ENCODE measurements at places on chromosomes 12 and 14.
A peak's percentile ranks its signal among the peaks of the same experiment; 100 is the strongest.

- DNase-seq: peak; percentile 50
These were observed 12.2 kb downstream of the CLMN start for GRCh38 chr14:95307402-95308041.

DNA sequence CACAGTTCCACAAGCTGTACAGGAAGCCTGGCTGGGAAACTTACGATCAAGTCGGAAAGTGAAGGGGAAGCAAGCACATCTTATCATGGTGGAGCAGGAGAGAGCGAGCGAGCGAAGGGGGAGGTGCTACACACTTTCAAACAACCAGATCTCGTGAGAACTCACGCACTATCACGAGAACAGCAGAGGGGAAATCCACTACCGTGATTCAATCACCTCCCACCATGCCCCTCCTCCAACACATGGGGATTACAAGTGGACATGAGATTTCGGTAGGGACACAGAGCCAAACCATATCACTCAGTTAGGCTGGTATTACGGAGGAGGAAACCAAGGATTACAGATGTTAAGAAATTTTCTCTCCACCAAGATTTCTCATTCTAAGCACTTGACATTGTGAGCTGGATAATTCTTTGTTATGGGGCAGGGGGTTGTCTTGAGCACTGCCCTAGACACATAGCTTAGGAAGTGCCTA is 262.0 kb upstream of the G2E3 start:
- no peak for DNase-seq

GRCh38 chr12:1351926-1352325 is 242.5 kb downstream of the FBXL14 start:
- DNase-seq: no peak

DNA sequence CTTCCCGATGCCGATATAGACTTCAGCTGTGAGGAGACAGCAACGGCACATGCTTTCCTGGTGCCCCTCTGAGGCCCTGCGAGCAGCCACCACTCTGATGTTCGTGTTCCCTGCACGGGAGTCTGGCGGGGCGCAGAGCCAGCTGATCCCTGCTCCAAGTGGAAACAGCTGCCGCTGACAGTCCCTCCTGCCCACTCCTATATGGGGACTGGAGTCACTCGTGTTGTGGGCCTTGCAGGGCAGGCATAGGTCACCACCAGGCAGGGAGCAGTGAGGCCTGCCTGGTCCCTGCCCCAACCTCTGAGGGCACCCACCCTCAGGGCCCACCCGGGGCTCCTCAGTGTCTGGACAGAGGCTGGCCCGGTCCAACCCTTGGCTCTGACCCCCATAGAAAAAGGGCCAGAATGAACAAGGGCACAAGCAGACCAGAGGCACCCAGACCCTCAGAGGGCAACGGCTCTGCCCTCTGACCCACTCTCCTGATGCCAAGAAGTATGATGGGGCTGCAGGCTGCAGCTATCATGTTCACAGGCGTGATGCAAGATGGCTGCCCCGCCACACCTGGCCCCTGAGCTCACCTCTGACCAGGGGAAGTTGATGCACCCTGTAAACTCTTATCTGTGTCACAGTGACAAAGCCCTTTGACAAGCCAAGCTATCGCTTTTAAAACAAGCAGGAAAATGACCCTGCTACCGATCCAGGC is 181.6 kb downstream of the CALM1 start:
- DNase-seq: no peak

DNA sequence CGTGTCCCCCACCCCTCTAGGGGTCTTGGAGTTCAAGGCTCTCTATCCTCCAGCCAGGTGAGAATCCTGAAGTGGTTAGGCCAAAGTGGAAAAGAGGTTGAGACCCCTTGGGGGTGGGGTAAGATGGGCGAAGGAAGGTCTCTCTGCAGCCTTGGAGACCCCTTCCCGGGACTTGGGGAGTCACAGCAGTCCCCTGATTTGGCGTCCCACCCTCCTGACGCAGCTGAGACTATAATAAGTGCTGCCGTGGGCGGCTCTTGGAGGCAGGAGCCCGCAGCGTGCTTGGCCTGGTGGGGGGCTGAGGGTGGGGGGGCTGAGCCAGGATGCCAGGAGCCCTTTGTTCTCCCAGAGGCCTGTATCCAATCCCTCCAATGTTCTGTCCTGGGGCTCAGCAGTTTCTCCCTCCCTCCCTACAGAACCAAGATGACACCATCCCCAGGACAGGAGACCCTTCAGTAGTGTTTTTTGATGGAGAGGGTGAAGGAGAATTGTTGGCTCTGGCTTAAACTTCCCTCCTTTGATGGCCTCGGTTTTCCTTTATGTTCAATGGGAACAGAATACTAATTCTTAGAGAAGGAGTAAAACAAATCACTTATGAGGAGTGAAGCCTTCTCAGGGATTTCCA is 1.5 kb upstream of the AGAP2 start:
- DNase-seq: no peak

- peak; percentile 80 for DNase-seq
These were observed 14.3 kb upstream of the GTF2A1 start for GRCh38 chr14:81235096-81235495.

DNA sequence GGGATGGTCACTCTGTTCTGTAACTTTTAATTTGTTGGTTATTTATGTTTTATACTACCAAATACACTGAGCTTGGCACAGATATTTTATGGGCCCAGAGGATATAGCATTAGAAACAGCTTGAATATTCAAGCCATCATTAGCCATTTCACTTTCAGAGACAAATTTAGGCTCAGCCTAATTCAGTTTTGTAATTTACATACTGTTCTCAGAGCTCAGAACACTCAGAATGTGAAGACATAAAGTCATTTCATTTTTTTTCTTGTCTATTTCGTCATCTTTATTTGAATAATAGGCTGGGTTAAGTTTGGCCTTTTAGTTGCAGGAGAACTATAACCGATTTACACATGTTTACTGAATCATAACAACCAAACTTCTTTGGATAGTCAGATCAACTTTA is 361.7 kb downstream of the SNAPC1 start:
- DNase-seq: no peak

DNA sequence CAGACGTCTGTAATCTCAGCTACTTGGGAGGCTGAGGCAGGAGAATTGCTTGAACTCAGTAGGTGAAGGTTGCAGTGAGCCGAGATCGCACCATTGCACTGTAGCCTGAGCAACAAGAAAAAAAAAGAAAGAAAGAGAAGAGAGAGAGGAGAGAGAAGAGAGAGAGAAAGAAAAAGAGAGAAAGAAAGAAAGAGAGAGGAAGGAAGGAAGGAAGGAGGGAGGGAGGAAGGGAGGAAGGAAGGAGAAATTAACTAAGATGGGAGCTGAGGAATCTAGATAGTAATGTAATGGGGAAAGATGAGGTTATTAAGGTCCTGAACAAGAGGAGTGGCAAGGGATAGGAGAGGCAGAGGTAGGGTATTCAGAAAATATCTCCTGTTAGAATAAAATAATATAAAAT is 17.4 kb upstream of the SGPP1 start:
- DNase-seq: no peak

GRCh38 chr14:59463787-59464485 is 1.2 kb downstream of the GPR135 start:
- no peak for DNase-seq

GRCh38 chr12:127401005-127401404 is 866.0 kb upstream of the TMEM132C start:
- DNase-seq: no peak

DNA sequence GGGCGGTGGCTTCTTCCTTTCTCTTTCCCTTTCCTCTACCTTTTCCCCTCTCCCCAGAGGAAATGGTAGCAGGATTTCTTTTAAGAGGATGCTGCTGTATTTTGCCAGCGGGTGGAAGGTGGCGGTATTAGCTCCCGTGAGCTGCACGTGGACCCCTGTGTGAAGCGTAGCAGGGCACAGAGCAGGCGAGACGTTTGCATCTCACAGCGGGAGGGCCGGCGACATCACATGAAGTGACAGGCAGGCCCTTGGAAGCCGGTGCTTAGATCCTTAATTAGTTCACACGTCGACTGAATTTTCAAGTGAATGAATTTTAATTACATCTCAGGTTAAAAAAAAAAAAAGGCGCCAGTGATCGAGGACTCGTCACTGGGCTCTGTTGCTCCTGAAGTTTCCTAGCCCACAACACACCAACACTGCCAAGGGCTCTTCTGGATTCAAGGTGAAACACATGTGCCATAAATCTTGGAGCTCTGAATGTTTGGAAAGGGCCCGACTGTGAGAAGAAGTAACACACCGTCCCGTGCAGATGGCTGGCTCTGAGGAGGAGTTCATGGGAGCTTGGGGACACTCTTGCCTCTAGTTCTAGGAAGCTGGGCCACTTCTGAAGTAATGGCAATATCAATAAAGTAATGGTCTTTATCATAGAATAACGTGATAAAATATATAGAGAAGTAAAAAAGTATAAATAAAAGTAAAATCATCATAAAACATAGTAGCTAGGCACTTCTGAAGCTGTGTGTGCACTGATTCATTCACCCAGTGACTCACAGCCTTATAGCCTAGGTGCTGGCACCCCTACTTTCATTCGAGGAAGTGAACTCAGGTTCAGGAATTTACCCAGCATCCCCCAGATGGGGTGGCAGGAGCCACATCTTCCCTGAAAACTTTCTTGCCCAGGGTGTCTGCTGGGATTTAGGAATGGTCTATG is 75.3 kb downstream of the AACS start:
- no peak for DNase-seq

- no peak for DNase-seq
These were observed 94.7 kb upstream of the NOS1 start for GRCh38 chr12:117456076-117456475.

DNA sequence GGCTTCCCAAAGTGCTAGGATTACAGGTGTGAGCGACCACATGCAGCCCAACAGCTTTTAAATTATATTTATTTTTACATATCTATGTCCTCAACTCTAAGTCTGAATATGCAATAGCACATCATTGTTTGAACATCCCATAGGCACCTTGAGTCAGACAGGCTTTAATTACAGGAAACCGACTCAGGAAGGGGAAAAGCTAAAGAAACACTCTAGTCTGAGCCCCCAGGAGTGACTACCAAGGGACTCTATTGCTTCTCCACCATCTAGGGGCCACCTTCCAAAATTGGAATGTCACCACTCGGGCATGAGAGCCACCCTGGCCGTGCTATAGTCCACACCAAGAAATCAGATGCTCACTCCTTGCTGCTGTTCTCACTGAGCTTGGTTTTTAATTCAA is 14.0 kb upstream of the MFAP5 start:
- no peak for DNase-seq

DNA sequence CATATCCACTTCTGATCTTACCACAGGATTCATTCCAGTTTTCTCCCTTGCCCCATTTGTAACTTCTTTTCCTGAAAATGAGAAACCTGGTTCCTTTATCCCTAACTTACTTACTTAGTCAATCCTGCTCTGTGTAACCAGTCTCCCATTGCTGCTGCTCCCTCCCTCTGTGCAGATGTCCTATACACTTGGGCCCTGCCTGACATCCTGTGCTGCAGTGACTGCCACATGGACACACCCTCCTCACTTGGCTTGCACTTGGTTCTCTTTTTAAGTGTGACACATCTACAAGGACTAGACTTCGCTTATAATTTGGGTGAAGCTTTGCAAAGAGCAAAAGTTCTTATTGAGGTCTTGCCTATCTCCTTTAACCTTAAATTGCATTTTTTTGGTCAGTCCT is 51.4 kb downstream of the FGD4 start:
- DNase-seq: peak; percentile 32

- no peak for DNase-seq
These were observed 58.5 kb downstream of the NUAK1 start for GRCh38 chr12:106080041-106080790.

GRCh38 chr12:63668028-63668799 is at the start of gene DPY19L2:
DPY19L2 (minus strand) TSS chr12:63668493; CDS start chr12:63668393, 100 bp downstream.
- peak; percentile 10 for DNase-seq

DNA sequence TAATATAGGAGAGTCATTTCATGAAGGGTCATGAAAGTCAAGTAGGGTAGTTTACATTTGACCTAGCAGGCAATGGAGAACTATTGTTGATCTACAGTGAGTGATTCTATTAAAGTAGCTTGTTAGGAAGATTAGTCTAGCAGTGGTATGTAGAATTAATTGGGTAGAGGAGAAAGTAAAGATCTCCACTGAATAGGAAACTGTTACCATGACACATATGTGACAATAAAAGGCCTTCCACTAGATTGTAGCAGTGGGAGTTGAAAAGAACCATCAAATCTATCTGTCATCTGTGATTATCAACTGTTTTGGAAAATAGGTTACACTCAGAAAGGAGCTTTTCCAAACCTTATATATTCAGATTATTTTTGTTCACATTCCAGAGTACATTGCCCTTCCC is 92.3 kb downstream of the SOX5 start:
- no peak for DNase-seq

DNA sequence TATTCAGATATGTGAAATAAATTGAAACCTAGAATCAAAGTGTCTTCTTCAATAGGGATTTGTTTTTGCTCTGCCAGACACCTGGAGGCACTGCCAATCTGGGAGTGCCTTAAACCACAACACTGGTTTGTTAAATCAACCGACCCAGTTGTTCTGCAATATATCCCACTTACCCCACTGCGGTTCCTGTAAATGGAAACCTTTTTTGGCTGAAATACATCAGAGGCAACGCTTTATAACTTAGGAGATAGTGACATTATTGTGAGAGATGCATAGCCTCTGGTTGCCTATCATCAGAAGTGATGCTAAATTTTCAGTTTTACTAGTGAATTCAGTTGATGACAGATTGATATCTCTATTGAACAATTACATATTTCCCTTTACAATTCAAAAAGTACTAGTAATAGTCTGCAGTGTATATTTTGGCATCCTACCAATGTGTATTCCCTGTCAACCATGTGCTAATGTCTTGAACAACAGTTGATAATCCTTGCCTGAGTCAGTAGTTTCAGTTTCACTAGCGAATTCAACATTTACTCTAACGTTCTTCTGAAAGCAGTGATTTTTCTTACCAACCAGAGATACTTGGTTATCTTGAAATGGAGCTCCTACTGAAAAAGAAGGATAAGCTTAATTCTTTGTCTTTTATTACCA is 30.5 kb downstream of the PPP2R5C start:
- DNase-seq: peak; percentile 59

- DNase-seq: no peak
These were observed 41.4 kb downstream of the PRPF40B start for GRCh38 chr12:49664591-49665239.

DNA sequence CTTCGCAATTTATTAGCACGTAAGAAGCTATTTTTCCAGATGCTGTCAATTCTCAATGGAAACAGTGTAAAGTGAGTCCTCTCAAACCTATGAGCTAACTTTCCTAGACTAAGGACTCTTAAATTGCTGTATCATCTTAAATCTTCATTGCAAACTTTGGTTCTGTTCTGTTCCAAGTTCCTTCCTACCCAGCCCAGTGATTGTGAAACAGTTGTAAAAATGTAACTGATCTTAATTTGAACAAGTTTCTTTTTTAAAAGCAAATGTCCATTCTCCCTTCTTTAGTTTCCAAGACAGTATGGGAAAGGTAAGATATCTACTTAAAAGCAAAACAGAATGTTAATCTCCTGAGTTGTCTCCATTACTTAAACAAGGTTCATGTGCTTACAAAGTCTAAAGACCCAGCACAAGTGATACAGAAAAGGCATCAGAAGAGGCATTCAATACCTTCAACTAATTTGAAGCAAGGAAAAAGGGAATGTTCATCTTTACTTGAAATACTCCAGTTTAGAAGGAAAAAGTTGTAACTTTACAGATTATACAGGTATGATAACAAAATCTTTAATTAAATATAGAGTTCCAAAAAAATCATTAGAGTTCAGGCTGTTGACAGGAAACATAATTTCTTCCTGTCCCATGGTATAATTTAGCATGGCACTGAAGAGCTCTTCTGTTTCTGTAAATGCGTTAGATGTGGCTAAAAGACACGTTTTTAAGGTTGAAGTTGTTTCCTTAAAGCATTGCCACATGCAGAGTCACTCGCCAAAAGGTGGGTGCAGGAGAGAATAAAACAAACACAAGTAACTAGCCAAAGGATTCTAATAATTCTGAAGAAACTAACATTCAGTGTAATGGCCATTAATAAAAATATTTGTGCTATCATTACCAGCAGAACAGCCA is 101.5 kb upstream of the USP15 start:
- peak; percentile 5 for DNase-seq
